Thymus (tissue), 14 donors: ENCODE measurements at places on chromosomes 1 and 21.

DNA sequence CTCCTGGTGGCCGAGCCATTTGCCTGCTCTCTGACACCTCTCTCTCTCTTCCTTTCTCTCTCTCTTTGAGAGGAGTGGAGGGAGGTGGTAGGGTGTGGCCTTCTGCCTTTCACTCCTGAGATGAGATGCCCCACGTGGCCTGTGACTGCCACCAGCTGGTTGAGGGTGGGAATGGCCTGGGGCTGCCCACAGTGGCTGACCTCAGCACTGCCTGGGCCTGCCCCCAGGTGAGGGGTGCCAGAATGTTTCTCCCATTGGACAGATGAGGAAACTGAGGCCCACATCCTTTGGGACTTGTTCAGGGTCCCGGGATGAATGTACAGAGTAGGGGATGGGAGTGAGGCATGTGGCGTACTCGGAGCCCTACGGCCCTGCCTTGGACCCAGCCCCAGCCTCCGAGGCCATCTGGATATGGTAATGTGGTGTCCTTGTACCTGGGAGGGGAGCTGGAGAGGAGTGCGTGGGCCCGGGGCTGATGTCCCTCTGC, 12.7 kb upstream of the C1orf167 start:
- no peak for DNase-seq

DNA sequence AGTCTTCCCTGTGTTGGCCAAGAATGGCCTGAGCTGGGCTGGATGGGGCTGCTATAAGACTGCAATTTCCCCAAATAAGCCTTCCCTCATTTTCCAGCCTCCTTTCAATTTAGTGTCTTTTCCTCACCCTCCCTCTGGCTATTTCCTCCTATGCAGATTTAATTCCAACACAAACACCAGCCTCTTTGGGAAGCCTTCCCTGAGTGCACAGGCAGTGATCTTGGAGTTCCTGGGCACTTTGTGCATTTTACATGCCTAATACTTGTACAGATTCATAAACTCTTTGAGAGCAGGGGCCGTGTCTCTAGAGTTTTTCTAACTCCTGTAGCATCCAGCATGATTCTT, 91.1 kb upstream of the TLR5 start:
- no peak for DNase-seq

DNA sequence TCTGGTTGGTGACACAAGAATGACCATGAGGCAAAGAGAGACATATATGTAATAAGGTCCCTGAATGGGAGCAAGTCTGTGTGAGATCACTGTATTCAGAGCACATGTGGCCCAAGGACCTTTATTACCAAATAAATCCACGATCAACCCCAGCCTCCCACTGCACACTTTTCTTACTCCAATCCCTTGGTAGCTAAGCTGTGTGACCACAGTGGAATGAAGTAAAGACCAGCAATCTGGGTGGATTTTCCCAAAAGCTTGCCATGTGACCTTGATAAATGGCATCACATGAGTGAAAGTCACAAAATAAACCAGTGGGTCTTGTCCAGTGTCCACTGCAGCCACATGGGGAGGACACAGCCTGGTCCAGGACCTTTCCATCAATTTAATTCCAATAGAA, 36.7 kb upstream of the TLR5 start:
- DNase-seq, result no peak

- no peak for DNase-seq
These were observed 328.5 kb downstream of the TBX15 start for GRCh38 chr1:118659646-118660045.

DNA sequence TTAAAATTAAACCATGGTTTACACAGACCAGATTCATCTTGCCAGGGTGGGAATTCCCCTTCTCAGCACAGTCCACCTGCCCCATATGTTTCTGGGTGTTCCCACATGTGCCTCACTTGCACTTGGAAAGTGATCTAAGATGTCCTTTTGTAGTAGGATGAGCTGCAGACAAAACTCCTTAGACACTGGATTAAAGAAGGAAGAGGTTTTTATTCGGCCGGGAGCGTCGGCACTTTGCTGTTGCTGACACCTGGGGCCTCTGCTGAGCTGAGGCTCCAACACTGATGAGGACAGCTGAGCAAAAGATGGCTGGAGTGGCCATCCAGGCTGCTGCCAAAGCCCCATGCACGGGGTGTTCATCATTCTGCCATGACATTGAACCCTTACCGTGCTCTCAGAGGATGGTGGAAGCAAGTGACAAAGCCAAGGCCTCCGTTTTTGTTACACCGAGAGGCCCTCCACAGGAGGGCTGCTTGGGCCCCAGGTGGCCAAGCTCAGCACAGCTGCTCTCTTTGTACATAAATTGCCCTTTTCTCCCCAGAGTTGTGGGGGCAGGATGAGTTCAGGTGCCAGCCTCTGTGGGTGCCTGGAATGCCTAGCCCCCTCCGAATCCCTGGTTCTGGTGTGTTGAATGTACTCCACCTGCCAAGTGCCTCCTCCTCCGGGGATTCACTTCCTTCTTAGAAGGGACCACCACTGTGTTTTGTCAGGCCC, 7.3 kb upstream of the ACOT11 start:
- DNase-seq, result peak; percentile 24

DNA sequence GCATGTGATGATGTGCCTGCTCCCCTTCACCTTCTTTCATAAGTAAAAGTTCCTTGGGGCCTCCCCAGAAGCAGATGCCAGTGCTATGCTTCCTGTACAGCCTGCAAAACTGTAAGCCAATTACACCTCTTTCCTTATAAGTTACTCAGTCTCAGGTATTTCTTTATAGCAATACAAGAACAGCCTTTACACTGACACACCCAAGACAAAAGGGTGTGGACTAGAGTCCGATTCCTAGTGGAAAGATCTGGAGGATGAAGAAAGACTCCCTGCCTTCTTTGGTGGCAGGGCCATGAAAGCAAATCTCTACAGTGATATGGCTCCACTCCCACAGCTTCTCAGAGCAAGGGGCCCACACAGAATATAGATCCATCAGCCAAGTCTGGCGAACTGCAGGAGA, 209.7 kb upstream of the ST6GALNAC5 start:
- DNase-seq, result no peak

GRCh38 chr21:29297483-29298347, 1.0 kb upstream of the BACH1 start:
- no peak for DNase-seq

DNA sequence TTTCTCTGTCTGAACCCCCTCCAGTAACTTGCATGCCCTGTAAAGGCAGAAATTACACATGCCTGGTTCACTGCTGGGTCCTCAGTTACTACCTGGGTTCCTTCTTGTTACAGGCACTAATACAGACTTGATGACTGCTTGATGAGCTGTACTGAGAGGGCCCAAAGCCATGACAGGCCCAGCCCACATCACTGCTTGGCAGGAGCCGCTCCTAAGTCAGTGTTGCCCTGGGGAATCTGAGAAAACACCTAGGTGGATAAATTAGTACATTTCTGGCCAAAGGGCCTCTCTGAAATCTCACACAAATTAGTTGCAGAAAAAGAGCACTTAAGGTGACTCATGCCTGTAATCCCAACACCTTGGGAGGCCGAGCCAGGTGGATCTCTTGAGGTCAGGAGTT, 37.8 kb upstream of the IRF2BP2 start:
- DNase-seq, result no peak

DNA sequence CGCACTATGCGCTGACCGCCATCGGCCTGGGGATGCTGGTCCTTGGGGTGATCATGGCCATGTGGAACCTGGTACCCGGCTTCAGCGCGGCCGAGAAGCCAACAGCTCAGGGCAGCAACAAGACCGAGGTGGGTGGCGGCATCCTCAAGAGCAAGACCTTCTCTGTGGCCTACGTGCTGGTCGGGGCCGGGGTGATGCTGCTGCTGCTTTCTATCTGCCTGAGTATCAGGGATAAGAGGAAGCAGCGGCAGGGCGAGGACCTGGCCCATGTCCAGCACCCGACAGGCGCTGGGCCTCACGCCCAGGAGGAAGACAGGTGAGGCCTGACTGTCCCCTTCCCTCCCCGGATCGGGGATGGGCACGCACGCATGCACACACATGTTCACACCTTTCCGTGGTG, 31.9 kb upstream of the FHAD1 start:
- DNase-seq, result no peak

DNA sequence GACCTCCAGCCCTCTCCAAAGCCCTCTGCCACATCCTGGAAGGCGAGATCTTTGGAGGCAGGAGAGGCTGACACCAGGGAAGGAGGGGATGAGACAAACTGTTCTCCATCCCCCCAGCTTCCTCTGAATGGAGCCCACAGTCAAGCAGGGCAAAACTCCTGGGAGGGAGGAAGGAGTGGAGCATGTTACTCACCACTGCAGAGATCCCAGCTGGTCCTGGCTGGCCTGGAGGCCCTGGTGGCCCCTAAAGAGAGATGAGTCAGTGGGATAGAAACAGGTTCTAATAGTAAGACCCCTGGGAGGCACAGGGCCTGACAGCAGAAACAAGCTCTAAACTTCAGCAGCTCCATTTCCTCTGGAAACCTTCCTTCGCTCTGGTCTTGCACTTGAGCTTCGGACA, 14.0 kb upstream of the PEF1 start:
- no peak for DNase-seq
